ENCODE measurements at places on chromosomes 3 and 15.

- no peak for DNase-seq
Measured at GRCh38 chr3:46714728-46715506, 2.8 kb downstream of the PRSS50 start.

GRCh38 chr3:8421267-8421666, 80.4 kb upstream of the LMCD1 start:
- no peak for DNase-seq

DNA sequence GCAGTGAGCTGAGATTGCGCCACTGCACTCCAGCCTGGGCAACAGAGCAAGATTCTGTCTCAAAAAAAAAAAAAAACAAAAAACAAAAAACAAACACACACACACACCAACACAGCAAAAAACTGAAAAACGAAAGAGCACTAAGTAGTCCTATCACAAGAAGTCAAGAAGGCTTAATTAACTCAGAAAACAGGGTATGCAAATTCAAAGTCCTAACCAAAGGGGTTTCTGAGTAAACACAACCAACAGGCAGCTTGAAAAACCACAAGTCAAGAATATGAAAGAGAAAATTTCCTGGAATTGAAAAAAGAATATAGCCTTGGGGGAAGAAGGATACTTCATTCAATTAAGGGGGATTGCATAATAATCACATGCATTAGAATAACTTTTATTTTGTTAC, 37.7 kb upstream of the PARP14 start:
- no peak for DNase-seq

GRCh38 chr15:85722374-85723152, 72.2 kb downstream of the KLHL25 start:
- no peak for DNase-seq
